Neural crest cell (in vitro differentiated cells): ENCODE measurements at places on chromosomes 4 and X.
A peak's percentile ranks its signal among the peaks of the same experiment; 100 is the strongest.

DNA sequence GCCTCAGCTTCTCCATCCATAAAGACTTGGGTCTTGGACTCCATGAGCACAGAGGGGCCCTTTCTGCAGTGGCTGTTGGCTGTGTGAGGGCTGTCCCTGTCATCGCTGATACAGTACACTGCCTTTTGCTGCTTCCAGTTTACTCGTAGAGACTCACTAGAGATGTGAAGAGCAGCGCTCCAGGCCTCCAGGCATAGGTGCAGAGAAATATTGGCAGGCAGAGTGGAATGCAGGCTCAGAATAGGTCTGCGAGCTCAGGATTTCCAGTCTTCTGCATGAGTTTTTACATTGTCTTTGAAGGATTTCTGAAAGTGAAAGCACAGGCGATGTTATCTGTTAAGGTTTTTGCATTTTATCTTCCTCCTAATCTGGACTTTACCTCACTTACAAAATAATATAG, 97.4 kb downstream of the AASDH start:
- no peak for DNase-seq

GRCh38 chr4:39044956-39045826, 13.0 kb upstream of the TMEM156 start:
- DNase-seq: peak; percentile 35

DNA sequence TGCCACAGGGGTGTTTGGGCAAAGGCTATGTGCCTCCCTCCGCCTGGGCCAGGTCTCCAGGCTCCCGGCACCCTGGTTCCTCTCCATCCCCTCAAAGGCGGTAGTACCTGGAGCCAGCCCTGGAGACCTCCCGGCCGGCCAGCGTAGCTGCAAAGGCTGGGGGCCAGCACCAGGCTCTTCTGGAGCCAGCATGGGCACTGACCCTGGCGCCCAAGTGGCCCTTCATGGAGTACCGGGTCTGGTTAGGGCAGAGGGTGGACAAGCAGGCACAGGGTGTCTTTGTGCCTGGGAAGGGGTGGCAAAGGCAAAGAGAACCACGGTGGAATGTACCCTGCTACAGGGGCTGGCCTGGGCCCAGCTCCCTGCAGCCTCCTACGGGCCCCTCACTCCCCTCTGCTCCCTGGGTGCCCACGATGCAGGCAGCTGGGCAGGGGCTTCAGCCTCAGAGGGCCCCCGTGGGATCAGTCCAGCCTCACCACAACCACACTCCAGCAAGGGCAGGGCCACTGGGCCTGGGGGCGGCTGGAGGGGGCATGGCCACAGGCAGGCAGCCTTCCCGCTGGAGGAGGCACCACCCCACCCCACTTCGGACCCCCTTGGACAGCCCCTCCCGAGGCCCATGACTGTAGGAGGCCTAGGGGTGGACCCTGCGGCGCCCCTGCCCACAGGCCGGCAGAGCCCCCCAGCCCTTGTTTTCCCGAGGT, 112.9 kb upstream of the NKX1-1 start:
- DNase-seq: no peak

- DNase-seq: no peak
These were observed 204.5 kb downstream of the FMR1NB start for GRCh38 chrX:148185631-148186030.

GRCh38 chr4:108683479-108683878, 33.1 kb downstream of the OSTC start:
- no peak for DNase-seq

- no peak for DNase-seq
These were observed 3.4 kb downstream of the ATOH1 start for GRCh38 chr4:93831716-93832496.

- no peak for DNase-seq
These were observed 1.9 kb downstream of the NPNT start for GRCh38 chr4:105896984-105897775.

GRCh38 chrX:134174859-134175258, 62.1 kb upstream of the CCDC160 start:
- peak; percentile 44 for DNase-seq

- DNase-seq: no peak
These were observed 84.0 kb downstream of the PHKA2 start for GRCh38 chrX:18899796-18900380.

DNA sequence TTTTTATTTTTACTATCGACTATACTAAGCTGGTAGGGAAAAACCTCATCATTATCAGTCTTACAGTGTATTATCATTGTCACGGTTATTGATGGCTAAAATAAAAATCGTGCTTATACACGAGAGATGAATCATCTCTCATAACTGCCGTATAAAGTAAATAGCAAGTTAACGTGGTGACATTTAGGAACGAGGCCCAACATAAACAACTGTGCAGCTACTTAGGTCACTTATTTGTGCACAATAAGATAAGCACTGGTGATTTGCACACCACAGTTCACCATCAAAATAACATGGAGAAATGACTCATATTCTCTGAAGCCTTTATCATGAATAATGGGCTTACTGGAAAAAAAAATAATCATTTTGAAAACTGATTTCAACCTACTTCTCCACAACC, 482.0 kb upstream of the TENM3 start:
- no peak for DNase-seq

DNA sequence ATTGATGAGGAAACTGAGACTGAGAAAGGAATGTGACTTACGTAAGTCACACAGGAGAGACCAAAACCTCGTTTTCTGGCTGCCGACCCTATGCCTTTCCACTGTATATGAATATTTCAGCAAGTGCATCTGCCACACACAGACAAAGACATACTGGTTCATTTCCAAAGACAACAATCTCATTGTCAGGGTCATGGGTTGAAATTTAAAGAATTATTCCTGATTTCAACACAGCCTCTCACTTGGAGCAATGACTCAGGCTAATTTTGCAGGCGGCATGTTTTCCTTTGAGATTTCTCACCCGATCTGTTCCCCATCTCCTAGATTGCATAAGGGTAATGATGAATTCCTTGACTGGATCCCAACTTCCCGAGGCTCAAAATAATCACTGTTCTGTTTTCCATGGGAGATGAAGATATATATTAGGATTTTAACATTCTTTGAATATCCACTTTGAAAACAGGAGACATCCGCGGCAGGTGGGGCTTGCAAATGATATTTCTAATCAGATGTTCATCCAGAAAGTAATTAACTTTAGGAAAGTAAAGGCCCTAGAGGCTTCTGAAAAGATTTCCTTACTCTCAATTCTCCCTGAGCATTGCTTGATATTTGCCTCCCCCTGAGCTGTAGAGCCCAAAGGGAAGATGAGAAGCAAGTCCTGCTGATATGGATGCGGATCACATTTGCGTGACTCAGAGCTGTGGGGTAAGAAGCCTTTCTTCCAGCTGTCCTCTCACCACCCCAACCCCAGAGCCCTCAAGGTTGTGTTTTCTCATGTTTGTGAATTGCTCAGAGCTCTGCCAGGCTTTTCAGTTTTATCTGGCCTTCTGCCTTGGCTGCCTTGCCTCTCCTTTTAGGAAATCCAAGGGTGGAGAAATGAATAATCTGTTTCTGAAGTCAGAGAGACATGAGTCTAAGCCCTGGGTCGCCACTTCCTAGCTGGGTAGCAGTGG, 361.1 kb upstream of the BOD1L1 start:
- no peak for DNase-seq

- DNase-seq: no peak
These were observed 1242.9 kb downstream of the C4orf33 start for GRCh38 chr4:130338851-130339250.

DNA sequence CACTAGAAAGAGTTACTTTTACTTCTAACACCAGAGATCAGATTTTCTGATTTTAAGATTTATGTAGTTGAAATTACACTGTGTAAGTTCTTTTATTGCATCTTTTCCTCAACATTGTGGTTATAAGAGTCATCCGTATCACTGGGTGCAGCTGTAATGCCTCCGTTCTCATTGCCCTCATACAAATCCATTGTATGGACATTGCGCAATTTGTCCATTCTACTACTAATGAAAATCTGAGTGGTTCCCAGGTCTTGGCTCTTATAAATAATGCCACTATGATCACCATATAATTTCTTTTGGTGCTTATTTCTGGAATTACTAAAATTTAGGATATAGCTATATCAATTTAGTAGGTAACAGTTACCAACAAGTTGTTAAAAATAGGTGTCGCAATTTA, 614.0 kb upstream of the GALNT7 start:
- DNase-seq: no peak

DNA sequence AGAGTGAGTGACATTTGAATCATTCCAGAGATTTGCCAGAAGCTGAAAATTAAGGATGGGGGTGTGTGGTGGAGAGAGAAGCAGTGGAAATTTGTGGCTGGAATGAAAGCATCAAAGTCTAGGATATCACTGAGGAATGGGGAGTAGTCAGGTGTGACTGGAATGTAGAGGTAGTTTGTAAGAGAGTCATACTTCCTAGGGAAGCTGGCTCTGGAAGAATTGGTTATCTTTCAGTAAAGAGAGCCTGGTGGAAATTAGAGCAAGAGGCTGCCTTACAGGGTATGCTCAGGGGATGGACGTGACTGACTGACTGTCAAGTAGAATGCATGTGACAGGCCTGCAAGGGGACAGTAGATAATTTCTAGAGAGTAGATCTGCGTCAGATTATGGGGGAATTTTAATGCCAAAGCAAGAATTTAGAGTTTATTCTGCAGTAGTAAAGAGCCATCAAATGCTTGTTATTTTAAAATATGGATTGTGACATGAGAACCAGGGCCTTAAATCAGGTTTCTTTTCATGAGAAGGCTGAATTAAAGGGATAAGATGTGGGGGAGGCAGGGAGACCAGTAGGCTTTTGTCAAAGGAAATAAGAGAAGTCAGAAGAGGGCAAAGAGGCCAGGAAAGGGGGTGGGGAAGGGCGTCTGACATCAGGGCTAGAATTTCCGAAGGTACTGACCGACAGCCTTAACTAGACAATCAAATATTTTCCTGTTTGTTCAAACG, 109.9 kb downstream of the AFF1 start:
- no peak for DNase-seq

- no peak for DNase-seq
These were observed 386.3 kb downstream of the ARHGAP24 start for GRCh38 chr4:85861064-85861765.
